Testis (tissue), 5 donors: ENCODE measurements at places on chromosomes 1 and 21.

DNA sequence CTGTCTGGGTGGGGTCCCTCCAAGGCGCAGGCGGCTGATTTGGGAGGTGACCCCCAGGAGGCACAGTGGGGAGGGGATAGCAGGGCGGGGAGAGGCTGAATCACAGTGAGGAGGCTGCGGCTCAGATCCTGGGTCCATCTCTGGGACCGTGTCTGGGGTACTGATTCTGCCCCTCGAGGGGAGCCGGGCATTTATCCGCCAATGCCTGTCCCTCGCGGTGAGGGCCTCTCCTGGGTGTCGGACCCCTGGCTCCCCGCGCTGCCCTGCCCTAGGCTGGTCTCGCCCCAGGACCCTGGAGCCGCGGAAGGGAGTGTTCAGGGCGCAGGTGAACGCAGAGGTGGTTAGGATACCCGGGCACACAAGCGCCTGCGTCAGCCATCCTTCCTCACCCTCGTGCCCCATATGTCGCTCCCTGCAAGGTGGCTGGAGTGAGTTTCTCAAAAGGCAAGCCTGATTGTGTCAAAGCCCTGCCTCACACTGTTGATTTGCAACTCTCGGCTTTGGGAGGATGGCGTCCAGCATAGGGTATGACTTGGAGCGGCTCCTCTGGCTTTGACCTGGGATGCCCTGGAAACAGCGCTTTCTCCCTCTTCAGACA lies 530.9 kb downstream of the PTPRU start:
- no peak for DNase-seq

DNA sequence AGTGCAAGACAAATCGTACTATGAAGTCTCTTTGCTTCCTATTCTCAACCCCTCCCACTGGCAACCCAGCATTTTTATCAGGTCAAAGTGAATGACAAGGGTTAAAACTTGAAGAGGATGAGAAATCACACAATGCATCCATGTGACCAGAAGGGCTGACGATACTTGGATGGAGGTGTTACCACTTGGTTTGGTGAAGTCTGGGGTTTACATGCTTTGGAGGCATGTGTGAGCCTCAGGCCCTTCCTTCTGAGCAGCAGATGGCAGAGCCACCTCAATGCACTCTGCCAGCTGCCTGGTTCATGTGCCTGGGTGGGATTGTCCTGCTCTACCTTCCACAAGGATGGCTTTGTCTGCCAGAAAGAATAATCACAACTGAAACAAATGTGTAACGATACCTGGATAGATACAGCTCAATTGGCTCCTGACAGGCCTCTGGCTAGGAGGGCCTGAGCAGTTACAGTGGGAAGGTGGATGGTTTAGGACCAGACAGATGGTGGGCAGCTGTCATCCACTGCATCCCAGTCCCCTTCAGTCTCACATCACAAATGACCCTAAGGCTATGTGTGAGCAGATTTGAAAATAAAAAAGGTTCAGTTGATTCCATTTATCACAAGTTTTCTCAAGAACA lies 51.5 kb upstream of the CNIH3 start:
- DNase-seq: no peak

DNA sequence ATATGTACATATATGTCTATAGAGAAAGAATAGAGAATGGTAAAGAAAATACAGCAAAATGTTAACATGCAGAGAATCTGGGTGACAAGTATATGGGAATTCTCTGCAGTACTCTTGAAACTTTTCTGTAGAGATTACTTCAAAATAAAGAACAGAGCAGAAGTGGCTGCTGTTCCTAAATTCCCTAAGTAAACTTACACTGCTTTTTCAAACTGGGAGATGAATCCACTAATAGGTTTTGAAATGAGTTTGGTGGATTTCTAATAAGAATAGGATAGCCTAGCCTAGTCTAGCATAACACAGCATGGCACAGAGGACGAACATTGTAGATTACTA lies 450 bp upstream of the CR2 start:
- DNase-seq: no peak

DNA sequence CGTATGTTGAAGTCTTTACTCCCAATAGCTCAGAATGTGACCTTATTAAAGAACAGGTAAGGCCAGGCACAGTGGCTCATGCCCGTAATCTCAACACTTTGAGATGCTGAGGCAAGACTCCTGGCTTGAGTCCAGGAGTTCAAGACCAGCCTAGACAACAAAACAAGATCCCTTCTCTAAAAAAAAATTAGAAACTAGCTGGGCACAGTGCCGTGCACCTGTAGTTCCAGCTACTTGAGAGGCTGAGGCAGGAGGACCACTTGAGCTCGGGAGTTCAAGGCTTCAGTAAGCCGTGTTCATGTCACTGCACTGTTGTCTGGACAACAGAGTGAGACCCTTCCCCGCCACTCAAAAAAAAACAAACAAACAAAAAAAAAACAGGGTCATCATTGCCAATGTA lies 171.3 kb downstream of the RERE start:
- DNase-seq: no peak

GRCh38 chr1:28973596-28974421 lies 59.4 kb downstream of the EPB41 start:
- no peak for DNase-seq

DNA sequence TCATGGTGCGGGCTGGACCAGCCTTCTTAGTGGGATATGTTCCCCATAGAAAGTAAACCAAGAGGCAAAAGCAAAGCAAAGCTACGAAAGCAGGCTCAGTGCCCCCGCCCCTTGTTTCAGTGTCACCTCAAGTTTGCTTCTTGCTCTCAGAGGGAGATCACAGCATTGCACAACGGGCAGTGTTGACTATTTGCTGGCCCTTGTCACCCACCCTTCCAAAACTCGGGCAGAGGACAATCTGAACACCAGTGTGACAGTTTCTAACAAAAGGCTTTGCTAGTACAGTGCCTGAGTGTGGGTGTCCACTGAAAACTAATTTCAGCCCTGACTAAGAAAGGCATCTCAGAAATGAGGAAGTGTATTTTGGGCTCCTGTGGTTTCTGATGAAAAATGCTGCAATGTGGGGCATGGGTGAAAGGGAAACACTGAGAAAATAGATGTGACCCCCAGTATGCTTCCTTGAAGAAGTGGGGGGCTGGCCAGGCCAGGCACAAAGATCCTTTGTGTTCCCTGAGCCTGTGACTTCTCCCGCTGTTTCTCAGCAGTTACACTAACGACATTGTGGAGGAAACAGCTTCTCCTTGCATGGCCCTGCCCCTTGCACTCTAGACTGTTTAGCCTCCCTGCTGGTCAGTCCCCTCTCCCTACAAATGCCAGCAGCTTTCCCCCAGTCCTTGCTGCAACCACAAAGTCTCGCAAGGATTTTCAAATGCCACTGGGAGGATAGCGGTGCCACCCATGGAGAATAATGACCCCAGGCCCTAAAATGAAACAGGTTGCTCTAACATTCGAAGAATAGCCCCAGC lies 33.3 kb upstream of the KCNE1 start:
- peak; percentile 19 for DNase-seq

DNA sequence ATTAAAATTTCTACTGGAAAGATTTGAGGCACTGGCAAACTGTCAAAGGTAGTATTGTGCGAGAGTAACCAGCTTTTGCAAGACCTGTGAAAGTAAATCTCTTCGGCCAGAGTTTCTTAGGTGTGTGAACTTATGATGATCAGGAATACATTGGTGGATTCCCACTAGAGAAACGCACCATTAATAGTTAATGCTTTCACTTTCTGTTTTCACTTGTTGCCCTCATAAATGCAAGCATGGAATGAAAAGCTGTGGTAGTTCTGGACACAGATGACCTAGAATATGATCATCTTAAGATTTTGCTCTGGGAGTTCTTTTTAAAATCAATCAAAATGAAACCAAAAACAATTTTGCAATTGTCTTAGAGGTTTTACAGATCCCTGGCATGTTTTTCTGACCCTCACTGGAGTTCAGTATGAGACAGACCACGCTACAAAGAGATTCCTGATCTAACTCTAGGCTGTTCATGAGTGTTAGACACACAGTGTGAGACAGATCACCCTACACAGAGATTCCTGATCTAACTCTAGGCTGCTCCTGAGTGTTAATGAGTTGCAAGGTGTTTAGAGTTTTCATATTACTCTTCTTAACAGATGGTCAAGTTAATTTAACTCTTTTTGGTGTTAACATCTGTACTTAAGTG lies 98.8 kb downstream of the SDCCAG8 start:
- DNase-seq: no peak

DNA sequence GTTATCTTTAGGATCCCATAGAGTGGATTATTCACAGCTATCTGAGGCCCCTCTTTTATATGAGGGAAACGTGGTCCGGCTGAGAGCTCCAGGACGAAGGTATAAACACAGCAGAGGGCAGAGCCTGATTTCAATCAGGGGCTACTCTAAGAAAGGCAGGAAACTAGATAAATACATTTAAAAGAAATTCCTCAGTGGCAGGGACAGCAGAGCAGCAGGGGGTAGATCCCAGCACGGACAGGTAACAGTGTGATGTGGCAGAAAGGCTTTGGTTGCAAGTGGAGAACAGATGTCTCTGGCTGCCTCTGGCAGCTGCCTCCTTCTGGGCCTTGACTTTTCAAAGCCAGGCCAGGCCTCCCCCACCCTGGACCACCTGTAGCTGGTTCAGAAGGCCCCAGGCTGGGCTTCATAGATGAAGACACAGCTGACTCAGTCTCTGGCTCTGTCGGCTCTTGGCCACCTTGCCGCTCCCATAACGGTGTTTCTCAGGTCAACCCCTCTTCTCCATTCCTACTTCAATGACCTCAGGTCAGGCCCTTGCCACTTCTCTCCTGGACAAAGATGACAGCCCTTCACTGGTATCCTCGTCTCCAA lies 43.8 kb downstream of the FAM78B start:
- no peak for DNase-seq

GRCh38 chr21:46394595-46395104 lies 64.0 kb upstream of the DIP2A start:
- DNase-seq: peak; percentile 44

DNA sequence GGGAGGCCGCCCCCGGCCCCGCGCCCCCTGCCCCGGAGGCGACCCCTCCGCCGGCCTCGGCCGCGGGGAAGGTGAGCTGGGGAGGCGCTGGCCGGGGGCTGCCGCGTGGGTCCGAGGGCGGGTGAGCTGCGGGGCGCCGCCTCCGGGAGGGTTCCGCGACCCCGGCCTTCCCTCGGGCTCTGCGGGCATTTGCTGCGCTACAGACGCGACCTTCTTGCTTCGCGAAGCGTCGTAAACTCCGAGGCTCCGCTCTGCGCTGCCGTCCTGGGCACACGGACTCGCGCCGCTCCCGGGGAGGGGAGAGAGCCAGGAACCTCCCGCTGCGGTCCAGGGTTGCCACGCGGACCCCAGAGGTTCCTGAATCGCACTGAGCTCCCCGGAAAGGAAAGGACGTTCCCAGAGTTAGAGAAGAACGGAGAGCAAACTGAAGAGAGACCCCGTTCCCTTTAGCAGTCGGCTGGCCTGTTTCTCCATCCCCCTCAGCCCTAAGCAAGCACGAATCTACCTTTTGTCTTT lies 345 bp downstream of the SLX9 start:
- no peak for DNase-seq

- DNase-seq: no peak
Observed at GRCh38 chr1:84692391-84692790, 2.1 kb upstream of the SSX2IP start.

- no peak for DNase-seq
Observed at GRCh38 chr1:9882296-9882944, 27.6 kb downstream of the CTNNBIP1 start.

DNA sequence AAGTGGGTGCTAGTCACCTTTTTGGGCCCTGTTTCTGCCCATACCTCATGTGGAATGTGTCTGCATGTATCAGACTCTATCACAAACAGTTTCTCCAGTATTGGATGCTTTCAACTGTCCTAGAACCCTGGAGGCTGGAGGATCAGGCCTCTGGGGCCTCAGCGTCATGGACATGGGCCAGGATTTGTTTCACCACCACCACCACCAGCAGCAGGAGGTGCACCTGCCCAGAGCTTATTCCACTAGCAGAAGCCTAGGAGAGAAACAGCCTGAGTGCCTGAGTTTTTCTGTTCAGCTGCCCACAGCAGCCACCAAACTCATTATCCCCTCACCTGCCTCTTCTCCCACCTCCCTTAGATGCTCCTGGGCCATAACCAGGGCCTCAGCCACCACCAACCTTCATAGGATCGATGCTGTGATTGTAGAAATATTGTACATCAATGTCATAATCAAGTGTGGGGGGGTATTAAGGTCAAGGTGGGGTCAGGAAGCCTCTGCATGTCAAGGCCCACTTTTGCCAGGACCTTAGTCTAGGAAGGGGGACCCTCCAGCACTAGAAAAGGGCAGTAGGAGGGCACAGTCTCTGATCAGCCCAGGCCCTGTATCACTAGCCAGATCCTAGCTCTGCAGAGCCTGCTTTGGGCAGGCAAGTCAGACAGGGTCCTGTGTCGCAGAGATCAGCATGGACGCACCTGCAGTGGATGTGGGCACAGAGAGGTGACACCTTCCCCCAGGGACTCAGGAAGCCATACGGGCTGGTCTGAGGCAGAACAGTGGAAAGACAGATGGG lies 9.3 kb downstream of the DMAP1 start:
- DNase-seq: no peak

GRCh38 chr21:36028127-36029069 lies 31.9 kb downstream of the SETD4 start:
- DNase-seq: peak; percentile 83

GRCh38 chr1:193703121-193703520 lies 516.7 kb upstream of the B3GALT2 start:
- DNase-seq: no peak

- DNase-seq: peak; percentile 75
Observed at GRCh38 chr1:226702957-226703831, 35.9 kb downstream of the ITPKB start.

- no peak for DNase-seq
Observed at GRCh38 chr1:170634824-170635410, 29.0 kb upstream of the PRRX1 start.

- DNase-seq: no peak
Observed at GRCh38 chr1:57591842-57592241, 168.0 kb upstream of the DAB1 start.

DNA sequence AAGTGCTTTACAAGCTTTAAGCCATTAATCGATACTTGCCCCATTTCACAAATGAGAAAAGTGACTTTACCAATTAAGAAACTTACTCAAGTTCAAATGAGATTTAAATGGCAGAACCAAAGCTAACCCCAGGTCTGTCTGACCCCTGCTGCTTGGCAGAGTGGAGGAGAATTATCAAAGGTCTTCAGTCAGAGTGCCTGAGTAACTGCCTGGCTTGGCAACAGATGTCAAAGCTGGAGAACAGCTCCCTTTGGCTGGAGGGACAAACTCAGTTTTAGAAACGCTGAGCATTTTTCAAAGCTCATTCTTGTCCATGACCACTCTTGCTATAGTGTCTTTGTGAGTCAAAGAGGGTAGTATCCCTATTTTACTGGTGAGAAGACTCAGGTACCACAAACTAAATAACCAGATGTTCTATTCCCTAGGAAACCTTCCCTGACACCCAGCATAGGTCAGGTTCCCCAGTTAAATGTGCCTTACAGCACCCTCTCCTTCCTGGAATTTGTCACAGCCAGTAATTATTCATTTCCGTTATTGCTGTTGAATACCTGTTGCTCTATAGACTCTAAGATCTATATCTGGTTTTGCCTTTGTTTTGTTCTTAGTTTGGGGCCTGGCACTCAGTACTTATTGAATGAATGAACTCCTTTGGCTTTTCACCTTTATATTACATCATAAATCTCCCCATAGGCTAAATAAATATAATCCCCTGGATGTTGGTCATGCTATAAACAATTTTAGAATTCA lies 5.0 kb upstream of the BCAR3 start:
- DNase-seq: no peak
